T-cell (primary cell): ENCODE measurements at places on chromosomes 1 and 21. TPM values are rescaled to one million over a fixed set of nuclear protein-coding genes. Genes with fewer than 3 reads are reported as not detected.

RYR2 gene
- 0.07 TPM for total RNA-seq

GRCh38 chr21:42222386-42222785 is 3.4 kb downstream of the ABCG1 start:
- peaks cover 53% of the 10 kb centered on the region for H3K4me1 ChIP-seq
- no peaks in the 10 kb centered on the region for H3K27me3 ChIP-seq

GRCh38 chr1:93905051-93905450 is 4.2 kb downstream of the GCLM start:
- H3K36me3 ChIP-seq: no peaks in the 10 kb centered on the region
- peaks cover 10% of the 10 kb centered on the region for H3K4me1 ChIP-seq
- no peak overlapping the region for H3K4me3 ChIP-seq

- no peak for DNase-seq
- H3K36me3 ChIP-seq: no peaks in the 10 kb centered on the region
- no peaks in the 10 kb centered on the region for H3K27me3 ChIP-seq
- no peak overlapping the region for H3K4me3 ChIP-seq
- no peak overlapping the region for H3K27ac ChIP-seq
- no peaks in the 10 kb centered on the region for H3K4me1 ChIP-seq
These were observed 43.7 kb downstream of the ADAMTS1 start for GRCh38 chr21:26801498-26801897.

- H3K27ac ChIP-seq: no peak overlapping the region
- DNase-seq: peak; percentile 30
These were observed 6.9 kb upstream of the S100A2 start for GRCh38 chr1:153572569-153573015.

DNA sequence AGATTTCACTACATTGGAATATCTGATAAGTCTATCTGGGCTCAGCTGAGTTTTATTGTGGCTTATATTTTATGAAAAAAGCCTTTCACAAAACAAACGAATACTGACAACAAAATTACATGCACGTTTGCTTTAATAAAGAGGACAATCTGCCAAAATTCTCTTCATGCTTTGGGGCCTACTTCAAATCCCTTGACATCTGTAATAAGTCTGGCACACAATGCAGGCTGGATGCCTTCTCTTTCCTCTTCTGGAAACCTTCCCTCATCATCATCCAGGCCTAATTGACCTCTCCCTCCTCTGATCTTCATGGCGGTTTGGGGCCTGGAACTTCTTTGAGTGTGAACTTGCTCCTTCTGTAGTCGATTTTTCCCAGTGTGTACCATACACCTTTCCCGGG is 70.3 kb downstream of the MAP10 start:
- no peak overlapping the region for H3K27ac ChIP-seq
- no peaks in the 10 kb centered on the region for H3K4me1 ChIP-seq
